ENCODE measurements at places on chromosomes 7 and 10. TPM values are rescaled to one million over a fixed set of nuclear protein-coding genes. Genes with fewer than 3 reads are reported as not detected.

CALML3 gene
- total RNA-seq, result not detected

HMX2 gene
- not detected for total RNA-seq

CTNNA3 gene
- total RNA-seq, result 63.5 TPM

IL6 gene
- 0.22 TPM for total RNA-seq
